ENCODE measurements at places on chromosomes 3 and 15. TPM values are rescaled to one million over a fixed set of nuclear protein-coding genes. Genes with fewer than 3 reads are reported as not detected.

DNA sequence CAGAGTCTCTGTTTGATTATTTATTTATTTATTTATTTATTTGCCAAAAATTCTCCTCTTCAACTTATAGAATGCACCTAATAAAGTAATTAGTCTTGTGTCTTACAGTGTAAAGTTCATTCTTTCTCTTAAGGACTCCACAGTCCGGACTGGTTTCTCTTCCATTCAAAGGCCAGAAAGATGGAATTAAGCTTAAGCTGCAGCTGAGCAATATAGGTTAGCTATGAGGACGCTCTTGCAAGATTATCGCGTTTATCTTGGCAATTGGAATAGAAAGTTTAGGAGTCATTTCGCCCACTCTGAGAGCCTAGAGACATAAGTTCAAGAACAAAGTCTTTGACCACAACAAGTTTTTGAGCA is 15.0 kb downstream of the TAGLN3 start:
- no peak for DNase-seq

The CADM2 gene
- 0.38 TPM for total RNA-seq

The POTEB2 gene
- not detected for total RNA-seq

The CEP152 gene
- total RNA-seq, result 14.4 TPM

DNA sequence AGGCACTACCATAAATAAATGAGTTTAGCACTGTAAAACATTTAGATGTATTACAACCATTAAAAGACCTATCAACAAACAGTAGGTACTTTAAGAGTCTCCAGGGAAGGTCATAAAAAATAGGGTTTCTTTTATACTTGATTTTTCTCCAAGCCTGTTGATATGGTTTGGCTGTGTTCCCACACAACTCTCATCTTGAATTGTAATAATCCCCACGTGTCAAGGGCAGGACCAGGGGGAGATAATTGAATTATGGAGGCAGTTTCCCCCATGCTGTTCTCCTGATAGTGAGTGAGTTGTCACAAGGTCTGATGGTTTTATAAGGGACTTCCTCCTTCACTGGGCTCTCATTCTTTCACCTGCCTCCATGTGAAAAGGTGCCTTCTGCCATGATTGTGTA is 468.9 kb upstream of the UBE2E2 start:
- DNase-seq, result no peak

The DPPA4 gene
- not detected for total RNA-seq

The TCTA gene
- total RNA-seq, result 38.0 TPM

GRCh38 chr15:77251662-77252061 is 168.2 kb downstream of the PEAK1 start:
- no peak for DNase-seq

GRCh38 chr3:42892169-42892568 is 13.8 kb upstream of the ZNF662 start:
- no peak for DNase-seq

The PSMA4 gene
- total RNA-seq, result 91.7 TPM

The LMAN1L gene
- total RNA-seq, result 0.23 TPM

- DNase-seq, result no peak
Measured at GRCh38 chr15:72047020-72047419, 70.9 kb downstream of the MYO9A start.

DNA sequence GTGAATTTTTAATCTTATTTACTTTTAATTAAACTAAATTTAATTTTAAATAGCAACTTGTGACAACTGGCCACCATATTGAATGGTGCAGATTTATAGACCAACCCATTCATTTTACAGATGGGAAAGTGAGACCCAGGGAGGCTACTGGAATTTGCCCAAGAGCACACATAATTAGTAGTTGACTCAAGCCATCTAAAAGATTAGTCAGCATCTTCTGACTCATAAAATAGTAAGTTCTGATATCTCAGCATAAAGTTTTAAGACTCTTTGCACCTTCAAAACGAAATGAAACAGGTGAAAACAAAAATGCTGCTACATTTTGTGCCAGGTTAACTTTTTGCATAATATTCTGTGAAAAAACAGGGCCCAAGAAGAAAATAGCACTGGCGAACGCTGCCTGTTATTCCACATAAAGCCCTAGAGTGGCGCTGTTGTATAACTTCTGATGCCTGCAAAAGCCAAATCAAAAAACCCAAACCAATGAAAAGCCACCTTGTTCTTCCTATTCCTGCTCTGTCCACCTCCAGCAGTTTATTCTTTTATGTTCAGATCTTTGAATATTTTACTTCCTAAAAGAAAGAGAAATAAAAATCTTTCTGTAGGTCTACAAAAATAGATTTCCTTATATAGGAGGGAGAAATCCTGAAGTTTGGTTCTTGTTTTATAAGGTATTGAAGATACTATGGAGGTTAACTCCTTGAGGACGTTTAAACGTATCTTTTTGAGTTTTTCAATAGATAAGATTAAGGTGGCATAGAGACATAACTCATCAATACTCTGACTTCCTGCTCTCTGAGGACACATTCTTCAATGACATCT is 62.8 kb downstream of the OTOL1 start:
- DNase-seq, result no peak

- DNase-seq, result no peak
Measured at GRCh38 chr15:101560722-101561583, 71.4 kb upstream of the PCSK6 start.

- no peak for DNase-seq
Measured at GRCh38 chr3:129277829-129278271, 820 bp upstream of the HMCES start.

DNA sequence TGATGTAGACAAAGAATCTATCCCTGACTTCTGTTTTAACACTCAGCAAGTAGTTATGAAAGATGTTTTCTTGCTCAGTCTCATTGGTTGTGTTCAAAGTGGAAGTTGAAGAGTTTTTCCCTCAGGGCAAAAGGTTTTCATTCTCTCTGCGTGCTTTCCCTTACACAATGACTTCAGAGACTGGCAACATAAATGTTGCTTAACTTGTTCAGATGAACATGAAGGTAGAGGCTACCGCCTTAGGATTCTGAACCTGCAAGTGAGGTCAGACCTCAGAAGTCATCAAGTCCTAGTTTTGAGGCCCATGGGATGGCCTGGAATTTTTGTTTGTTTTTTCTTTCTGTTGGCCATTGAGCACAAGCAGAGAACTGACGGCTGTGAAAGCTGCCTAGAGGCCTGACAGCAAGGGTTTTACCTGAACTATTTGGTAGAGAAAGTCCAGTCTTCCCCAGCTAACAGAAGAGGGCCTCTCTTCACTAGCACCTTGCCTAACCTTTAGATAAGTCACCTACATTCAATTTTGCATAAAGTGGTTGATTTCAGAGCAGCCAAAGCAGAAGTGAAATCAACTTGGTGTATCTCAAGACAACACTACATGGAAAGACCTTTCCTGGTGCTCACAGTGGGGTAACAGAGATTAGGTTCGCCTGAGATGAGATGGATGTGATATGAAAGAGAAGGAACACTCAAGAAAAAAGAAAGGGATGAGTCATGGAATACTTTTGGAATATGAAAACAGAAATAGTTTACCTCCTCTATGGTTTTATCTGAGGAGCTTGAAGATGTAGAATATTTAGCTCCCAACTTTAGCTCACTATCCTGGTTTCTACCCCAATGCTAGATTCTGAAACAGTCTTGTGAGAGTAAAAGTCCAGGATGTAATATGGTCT is 53.6 kb upstream of the AP4E1 start:
- DNase-seq, result no peak
